ENCODE measurements at places on chromosomes 5 and 9.

DNA sequence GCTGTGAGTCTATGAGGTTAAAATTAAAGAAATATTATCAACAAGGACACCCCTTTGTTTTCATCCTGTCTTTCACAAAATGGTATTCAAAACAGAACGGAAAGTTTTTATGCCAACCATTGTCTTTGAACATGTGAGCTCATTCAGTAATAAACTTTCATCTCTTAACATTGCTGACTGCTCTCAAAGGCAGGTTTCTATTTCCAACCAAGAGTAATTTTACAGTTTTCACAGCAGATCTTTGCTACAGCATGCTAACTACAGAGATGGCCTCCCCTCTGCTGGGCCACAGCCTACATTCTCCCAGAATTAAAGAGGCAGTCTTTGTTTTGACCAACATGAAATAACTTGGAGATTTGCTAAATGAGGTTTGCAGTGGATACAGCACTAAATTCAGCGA, 101.5 kb downstream of the DMRT2 start:
- DNase-seq, result no peak

DNA sequence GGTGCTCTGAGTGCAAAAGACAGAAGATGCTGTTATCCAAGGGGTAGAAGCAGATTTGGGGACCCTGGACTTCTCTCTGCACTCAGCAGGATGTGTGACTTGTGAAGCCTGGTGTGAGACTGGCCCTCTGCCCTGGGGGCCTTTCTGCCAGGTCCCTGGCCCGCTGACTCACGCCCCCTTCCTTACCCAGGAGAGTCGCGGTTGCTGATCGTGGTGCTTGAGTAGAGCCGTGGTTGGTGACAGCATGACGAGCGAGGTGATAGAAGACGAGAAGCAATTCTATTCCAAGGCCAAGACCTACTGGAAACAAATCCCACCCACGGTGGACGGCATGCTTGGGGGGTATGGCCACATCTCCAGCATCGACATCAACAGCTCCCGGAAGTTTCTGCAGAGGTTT, 6.5 kb downstream of the NTMT1 start:
- DNase-seq, result no peak

DNA sequence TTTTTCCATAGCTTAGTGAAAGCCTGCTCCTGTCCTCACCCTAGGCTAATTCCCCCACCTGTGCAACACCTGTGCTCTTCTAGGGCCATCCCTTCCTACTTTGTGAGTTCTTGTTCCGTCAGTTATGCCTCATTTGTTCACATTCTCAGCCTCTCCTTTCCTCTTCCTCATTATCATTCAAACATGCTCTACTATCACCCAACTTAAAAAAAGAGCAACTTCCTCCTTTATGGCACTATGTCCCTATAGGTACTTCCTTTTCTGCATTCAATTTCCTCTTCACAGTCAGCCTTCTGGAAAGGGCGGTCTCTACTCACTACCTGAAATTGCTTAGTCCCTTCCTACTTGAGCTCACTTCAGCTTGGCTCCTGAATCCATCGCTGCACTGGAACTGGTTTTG, 111.8 kb upstream of the LHFPL2 start:
- DNase-seq, result no peak

DNA sequence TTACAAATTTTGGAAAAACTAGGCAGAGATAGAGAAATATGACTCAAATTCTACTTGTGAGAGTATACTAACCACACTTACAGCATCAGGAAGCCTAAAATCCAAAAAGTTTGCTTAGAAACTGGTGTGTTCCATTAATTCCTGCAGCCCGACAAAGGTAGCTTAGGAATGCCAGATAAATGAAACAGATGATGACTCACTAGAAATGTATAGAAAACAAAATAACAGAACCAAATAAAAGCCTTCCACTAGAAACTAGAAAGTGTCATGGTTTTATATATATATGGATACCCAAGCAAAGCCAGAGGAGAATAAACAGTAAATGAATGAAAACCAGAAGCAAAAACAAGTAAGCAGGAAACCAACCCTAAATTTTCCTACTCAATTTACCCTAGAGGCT, 272.2 kb upstream of the PRDM9 start:
- DNase-seq, result no peak

- no peak for DNase-seq
These were observed 350.3 kb upstream of the RPS23 start for GRCh38 chr5:82628364-82628910.

GRCh38 chr9:98203153-98203552, 10.7 kb upstream of the CORO2A start:
- DNase-seq, result no peak

GRCh38 chr5:69364850-69365249, 4.5 kb downstream of the AK6 start:
- DNase-seq, result no peak

GRCh38 chr5:135829179-135829578, 5.3 kb upstream of the SLC25A48 start:
- no peak for DNase-seq

DNA sequence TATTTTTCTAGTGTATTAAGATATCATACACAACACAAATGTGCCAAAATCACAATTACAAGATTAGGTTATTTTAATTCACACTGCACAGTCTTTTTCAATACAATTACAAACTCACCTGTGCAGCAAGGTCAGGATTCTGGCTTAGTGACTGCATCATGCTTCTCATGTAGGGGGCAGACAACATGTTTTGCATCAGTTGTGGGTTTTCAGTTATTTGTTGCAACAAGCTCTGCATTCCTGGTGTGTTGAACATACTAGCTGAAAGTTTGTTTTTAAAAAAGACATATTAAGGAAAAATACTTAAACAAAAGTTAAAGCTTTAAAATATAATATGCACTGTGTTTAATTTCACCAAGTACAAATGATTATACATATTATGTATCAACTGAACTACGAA, 38.7 kb downstream of the UBQLN1 start:
- no peak for DNase-seq

GRCh38 chr9:68896486-68896885, 117.4 kb downstream of the PRKACG start:
- no peak for DNase-seq

DNA sequence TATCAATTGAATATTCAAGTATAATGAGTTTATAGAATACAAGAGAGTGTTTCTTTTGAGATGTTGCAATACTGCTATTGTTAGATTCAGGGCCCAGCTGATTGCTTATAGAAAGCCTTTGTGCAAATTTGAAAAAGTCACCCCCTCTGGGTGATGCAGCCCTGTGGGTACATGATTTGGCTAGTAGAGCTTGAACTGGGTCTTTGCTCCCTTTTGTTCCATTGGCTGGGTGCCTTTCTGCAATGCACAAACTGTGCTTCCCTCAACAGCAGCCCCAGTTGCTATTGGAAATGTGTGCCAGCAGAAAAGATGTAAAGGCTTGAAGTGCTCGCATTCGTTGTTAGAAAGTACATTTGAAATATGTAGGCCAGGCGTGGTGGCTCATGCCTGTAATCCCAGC, 61.8 kb upstream of the CEMIP2 start:
- DNase-seq, result no peak

GRCh38 chr9:117535434-117535833, 120.6 kb upstream of the ASTN2 start:
- DNase-seq, result no peak

DNA sequence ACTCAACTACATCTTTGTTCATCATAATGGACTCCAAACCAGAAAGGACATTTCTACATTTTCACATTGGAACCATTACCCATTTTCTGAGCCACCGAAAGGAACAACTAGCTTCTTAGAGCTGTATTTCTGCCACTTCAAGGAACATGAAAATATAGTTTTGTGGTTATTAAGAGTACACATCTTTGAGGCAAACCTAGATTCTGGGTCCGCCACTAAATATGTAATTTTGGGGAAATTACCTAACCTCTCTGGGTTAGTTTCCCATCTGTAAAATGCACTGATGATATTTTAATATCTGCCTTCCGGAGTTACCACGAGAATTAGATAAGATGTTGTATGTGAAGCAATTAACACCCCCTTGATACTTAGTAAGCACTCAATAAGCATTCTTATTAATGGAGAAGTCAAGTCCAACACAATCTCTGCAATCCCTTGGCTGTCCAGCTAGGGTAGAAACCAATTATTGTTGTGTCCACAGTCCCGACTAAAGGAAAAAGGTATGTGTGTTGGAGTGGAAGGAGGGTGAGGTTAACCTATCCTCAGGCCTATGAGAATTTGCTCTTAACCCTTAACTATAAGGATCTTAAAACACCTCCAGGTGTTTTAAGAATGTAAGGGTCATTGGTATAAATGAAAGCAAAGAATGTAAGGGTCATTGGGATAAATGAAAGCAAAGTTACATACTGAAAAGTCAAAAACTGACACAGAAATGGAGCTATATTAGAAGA, 94.0 kb upstream of the PTGER4 start:
- no peak for DNase-seq

DNA sequence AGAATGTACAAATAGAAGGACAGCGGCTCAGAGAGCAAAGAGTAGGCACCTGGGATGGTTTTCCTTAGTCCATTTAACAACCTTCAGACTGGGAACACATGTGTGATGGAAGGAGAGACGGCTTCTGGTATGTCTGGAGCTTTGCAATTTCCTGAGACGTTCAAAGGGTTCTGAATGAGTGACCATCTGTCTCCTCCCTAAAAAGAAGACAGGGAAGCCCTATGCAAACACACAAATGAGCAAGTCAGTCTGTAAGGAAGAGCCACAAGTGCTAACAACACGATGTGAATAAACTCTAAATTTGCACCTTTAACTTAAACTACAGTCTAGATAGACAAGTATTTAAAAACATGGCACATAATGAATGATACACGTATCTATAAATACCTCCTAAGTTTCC, 391.0 kb downstream of the ICE1 start:
- no peak for DNase-seq

DNA sequence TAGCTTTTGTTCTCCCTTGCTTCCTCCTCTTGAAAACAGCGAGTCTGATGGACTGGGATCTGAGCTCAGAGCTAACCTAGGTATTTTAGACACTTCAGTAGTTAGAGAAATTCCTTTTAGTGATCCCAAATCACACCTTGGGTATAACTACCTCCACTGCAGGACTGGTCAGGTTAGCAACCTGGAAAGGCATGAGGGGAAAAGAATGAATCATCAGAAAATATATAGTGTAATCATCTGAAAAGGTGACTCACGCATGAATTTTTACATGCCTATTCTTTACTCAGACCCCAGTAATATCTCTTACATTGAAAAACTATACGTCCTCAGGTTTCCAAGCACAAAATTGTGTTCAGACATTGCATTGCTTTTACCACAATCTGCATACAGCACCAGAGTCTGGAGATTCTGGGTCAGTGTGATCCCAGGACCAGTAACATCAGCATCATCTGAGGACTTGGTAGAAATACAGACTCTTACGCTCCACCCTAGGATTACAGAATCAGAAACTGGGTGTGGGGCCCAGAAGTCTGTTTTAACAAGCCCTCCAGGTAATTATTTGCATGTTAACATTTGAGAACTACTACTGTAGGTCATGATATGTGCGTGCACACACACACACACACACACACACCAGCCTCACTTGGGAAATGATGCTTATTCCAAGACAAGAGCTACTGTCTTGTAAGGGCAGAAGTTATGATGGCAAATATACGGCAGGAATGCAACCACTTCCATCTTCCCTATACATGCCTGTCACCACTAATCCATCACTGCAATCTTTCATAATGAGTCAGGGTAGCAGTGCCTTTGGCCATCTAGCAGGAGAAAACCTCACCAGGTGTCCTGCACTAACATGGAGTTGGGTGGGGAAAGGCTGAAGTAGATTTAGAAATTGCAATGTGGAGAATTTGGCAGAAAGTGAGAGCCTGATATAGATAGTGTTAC, 271.6 kb upstream of the MAP3K1 start:
- no peak for DNase-seq

GRCh38 chr5:40521925-40522324, 157.8 kb upstream of the PTGER4 start:
- DNase-seq, result no peak

DNA sequence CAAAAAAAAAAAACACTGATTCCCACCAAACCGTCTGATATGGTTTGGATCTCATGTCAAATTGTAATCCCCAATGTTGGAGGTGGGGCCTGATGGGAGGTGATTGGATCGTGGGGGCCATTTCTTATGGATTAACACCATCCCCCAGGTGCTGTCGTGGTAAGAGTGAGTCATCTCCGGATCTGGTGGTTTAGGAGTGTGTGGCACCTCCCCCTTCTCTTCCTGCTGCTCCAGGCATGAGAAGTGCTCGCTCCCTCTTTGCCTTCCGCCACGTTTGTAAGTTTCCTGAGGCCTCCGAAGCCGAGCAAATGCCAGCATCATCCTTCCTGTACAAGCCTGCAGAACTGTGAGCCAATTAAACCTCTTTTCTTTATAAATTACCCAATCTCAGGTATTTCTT, 45.2 kb downstream of the HSD17B3 start:
- no peak for DNase-seq

DNA sequence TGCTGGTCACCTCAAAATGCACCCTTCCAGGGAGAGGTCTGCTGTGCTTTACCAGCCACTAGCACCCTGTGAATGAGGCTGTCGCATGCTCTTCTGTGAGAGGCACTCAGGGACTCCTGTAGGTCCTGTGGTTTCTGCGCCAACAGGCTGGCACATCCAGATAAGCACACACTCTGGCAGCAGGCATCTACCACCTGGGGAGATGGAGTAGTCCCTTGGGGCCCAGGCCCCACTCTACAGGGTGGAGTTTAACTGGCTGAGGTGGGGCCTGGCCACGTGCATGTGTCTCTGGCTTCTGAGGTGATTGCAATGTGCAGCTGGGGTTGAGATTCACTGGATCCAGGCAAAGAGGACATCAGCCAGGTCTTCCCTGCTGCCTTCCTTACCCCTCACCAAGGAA, 32.3 kb downstream of the TMEM174 start:
- no peak for DNase-seq

GRCh38 chr9:26650325-26650724, 242.3 kb downstream of the CAAP1 start:
- no peak for DNase-seq

DNA sequence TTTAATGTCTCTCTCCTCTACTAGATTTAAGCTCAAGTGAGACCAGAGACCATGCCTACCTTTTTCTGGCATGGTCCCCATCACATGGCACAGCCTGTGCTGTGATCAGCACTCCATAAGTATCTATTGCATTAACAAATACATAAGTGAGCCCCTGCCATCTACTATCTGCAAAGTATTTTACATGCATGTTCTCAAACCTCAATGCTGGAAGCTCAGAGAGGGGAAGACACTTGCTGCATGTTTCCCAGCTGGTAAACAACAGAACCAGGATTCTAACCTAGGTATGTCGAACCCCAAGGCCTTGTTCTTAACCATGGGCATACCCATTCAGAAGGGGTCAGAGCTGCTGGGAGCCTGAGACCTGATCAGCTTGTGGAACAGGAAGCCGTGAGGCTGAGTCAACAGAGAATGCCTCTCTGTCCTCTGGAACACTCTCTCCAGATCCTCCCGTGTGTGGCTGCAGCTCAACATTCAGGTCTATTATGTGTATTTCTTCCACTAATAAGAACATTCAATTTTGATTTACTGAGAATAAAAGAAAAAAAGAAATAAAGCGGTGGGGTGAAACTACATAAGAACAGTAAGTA, 232.5 kb upstream of the MSX2 start:
- DNase-seq, result no peak

GRCh38 chr5:67308988-67309688, 112.5 kb upstream of the CD180 start:
- DNase-seq, result no peak
